GM04504 (cell line): ENCODE measurements at places on chromosomes 2 and 18.

- no peak for DNase-seq
These were observed 61.3 kb downstream of the SMAD4 start for GRCh38 chr18:51091270-51091669.

DNA sequence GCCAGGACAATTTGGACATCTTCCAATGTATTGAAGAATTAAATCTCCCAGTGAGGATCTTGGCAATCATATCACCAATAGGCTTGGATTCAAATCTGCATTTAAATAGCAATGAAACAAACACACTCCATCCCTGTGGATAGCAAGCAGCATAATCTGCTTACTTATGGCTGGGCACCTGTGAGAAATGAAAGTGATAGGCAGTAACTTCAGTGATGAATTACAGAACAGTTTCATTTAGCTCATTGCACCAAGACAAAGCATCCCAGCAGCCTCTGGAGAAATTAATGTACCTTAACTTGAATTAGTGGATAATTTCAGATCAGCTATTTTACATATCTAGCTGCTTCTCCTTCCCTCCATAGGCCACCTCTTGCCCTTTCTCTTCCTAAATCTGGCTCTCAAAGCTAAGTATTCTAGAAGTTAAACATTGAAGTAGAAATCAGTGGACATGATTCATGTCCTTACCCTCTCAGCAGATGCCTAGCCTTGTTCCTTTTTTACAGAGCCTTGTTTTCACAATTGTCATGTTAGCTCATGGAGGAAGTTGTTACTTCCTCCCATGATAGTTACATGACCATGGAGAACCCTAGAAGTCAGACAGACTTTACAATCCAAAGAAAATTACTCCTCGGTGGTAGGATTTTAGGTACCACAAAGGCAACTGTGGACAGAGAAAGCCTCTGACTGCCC, 88.5 kb upstream of the TACR1 start:
- DNase-seq, result no peak

DNA sequence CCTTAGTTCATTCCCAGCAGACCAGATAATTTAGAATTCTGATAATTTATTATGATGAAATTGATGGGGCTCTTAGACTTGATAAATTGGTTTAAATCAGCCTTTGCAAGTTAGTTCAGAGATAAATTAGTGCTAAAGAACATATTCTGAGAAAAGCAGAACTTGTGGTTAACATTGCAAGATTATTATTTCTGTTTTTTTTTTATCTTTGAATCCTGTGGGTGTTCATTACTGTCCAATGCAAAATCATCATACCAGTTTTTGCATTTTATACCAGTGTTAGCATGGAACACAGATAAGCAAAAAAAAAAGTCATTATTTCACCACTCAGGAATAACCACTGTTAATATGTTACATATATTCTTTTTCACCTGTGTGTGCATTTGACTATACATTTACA, 9.1 kb downstream of the SEPTIN2 start:
- DNase-seq, result no peak

GRCh38 chr18:28043631-28044030, 133.3 kb downstream of the CDH2 start:
- no peak for DNase-seq

DNA sequence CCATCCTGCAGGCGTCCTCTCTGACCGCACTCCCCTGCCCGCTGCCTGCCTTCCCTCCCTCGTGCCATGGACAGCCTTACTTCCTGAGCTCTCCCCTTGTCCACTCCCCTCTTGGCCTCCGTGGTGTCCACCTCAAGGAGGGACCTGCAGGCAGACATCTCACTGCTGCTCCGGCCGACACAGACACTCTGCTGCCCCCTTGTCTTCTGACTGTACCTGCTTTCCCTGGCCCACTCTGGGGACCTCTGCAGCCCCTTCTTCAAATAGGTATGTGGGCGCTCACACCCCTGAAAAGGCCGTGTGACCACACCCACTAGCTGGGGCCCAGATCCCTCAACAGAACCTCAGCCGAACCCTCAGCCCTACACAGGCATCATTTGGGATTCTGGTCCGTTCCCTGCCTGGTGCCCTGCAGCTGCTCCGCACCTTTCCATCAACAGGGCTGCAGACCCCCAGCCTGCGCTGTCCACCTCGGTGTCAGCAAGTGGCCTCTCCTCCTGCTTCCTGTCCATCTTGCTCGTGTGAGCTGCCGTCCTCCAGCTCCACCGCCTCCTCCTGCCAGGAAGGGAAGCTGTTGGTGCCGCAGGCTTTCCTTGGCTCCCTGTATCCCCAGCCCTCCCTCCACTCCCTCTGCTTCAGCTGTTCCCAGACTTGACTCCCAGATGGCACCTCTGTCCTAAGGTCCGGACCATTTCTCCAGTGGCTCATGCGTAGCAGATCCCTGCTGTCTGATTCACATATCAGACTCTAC, 94.1 kb downstream of the KLHL29 start:
- no peak for DNase-seq

DNA sequence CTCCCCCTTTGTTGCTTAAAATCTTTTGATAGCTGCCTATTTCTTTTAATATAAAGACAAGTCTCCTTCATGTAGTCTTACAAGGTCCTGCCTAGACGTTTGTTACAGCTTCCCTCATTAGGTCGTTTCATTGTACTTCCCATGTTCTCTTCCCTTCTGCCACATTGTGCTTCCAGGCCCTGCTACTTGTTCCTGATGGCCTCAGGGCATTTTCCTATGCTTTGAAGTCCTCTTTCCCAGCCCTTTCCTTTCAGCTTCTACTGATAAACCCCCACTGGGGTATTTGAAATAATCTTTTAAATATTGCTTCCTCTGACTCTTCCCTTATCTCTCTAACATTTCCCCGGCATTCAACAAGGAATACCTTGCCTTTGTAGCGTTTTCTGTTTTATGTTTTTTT, 67.4 kb downstream of the UBE2E3 start:
- no peak for DNase-seq

GRCh38 chr2:10303694-10304378, 1.1 kb downstream of the HPCAL1 start:
- no peak for DNase-seq

DNA sequence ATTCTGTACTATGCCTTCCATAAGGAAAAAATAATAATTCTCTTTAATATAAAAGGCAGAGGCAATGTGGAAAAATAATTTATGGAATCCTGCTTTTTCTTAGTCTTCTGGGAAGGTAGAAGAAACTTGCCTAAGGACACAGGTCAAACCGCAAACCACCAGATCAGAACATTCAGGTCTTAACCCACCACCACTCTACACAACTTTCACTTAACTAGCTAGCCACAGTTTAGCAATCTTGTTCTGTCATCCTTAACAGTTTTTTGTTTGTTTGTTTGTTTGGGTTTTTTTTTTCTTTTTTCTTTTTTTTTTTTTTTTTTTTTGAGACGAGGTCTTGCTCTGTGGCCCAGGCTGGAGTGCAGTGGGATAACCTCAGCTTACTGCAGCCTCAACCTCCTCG, 70.6 kb downstream of the ACVR1 start:
- no peak for DNase-seq

- DNase-seq, result no peak
These were observed 186.5 kb upstream of the KLHL29 start for GRCh38 chr2:23198316-23199114.

DNA sequence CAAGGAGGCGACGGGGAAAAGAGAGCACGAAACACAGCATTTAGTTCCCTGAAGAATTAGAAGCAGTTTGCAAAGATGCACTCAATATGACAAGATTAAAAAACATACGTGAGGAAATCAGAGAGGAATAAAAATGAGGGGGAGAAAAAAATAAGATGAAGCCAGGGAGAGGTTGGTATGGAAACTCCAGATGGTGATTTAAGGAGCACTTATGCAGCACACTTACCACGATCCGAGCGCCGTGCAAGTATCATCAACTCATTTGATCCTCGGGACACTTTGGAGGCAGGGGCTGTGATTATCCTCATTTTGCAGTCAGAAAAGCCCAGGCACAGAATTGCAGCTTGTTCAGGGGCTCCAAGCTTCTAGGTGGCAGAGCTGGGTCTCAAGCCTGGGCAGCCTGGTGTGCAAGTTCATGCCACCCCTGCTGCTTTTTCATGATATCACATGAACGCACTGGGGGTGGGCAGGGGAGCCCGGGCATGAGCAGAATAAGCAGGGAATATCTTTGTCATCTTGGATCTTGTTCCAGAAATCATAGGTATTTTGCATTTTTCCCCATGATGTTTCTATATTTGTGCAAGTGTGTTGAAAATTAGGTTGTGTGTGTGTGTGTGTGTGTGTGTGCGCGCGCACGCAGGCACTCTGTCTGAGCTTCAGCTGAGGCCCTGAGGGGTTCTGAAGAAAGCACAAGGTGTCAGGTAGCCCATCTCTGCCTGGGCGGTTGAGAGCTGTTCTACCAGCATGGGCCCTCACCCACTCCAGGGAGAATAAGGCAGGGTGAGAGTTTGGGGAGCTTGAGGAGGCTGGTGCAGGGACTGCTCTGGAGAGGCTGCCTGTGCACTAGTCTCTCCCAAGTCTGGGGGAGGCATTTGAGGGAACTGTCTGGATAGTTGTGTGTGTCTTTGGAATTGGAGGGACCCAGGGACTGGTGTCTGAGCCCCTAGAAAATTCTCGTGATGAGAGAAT, 25.0 kb upstream of the PDIA6 start:
- no peak for DNase-seq

GRCh38 chr2:225920621-225921220, 521.2 kb downstream of the NYAP2 start:
- no peak for DNase-seq

DNA sequence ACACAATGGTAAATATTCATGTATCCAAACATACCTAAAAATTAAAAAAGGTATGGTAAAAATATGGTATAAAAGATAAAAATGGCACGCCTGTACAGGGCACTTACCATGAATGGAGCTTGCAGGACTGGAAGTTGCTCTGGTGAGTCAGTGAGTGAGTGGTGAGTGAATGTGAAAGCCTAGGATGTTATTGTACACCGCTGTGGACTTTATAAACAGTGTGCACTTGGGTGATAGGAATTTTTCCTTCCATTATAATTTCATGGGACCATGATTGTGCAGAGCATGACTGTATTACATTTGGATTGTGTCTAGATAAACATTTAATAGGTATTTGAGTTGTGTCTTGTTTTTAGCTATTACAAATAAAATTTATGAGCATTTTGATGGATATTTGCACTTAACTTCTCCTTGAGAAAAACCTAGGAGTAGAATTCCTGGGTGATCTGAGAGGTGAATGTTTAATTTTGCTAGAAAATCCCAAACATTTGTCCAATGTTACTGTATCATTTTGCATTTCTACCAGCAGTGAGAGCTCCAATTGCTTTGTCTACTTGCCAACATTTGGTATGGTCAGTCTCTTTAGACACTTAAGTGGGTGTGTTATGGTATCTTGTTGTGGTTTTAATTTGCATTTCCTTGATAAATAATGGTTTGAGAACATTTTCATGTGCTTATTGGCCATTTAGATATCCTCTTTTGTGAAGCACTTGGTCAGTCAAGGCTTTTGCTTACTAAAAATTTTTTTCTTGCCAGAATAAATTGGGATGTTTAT, 81.7 kb downstream of the BCL2L11 start:
- no peak for DNase-seq

DNA sequence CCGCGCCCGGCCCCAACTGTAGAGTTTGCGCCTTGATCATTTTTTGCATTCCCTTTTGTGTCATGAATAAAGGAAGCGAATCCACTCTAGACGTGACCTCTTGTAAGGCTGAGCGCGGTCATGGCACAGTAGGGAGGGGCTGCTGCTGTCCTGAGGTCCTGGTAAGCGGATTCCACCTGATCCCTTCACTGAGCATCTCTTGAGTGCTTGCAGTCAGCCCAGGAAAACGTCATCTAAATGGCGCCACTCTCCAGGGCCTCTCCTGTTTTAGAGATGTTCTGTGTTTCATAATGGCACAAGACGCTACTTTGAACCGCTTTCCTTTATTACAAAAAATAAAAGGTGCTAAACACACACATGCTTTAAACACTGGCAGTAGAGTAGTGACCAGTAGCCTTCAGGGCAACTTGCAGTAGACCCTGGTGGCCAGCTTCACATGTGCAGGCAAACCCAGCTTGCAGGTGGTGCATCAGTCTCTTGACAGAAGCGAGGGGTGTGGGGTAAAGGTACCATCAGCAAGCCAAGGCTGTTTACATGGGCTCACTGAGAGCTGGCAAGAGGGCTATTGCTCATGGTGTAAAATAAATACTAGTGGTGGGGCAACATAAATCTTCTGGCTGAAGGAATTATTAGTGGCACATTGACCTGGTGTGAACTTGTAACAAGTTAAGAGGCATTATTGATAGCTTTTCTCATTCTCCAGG, 43.0 kb upstream of the ACKR3 start:
- DNase-seq, result no peak

GRCh38 chr2:123659120-123659519, 366.0 kb upstream of the CNTNAP5 start:
- DNase-seq, result no peak

- DNase-seq, result no peak
These were observed 51.7 kb upstream of the EHBP1 start for GRCh38 chr2:62653582-62654422.

DNA sequence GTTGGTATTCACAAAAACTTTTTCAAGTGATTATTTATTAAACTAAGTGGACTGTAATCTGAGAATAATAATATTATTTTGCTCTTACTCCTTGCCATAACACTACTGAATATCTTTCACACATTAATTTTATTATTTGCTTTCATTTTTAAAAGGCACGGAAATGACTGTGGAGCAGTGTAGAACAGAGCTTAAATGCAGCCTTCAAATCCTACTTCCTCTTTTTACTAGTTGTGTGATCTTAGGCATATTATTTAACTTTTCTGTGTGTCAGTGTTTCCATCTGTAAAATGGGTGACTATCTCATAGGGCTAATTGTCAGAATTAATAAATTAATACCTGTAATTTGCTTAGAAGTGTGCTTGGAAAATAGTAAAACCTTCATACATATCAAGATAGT, 55.5 kb upstream of the SLC8A1 start:
- no peak for DNase-seq

GRCh38 chr2:135742325-135742757, 686 bp downstream of the UBXN4 start:
- peak; percentile 33 for DNase-seq

GRCh38 chr2:144834998-144835633, 315.2 kb upstream of the ZEB2 start:
- peak; percentile 46 for DNase-seq

GRCh38 chr18:77110936-77111335, 21.6 kb downstream of the MBP start:
- DNase-seq, result no peak

DNA sequence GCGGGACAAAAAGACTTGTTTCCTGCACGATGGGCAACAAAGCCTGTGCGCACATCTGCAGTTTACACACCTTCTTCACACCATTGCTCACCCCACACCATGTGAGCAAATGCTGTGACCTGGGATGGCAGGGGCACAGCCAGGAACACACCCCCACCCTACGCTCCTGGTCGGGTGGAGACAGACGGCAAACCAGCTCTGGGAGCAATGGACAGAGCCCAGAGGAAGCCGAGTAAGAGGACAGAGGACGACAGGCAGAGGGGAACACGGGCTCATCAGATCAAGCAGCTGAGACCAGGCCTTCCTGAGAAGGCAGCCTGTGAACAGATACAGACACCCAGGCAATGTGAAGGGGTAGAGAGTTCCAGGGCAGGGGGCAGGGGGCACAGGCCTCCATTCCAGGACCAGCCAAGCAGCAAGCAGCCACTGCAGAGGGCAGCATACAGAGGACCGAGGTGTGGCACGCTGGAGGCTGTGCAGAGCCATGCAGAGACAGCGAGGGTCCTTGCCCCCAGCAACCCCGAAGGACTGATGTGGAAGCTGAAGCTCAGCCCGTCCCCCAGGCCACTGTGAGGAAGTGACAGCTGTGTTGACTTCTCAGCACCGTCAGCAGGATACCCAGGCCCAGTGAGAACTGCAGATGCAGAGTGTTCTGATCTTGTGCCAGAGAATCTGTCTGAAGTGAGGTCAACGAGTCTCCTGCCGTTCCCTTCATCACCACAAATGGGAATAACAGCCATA, 46.2 kb downstream of the PARD6G start:
- no peak for DNase-seq
